Posterior vena cava (tissue), 2 donors: ENCODE measurements at places on chromosomes 6 and 20.

- DNase-seq = no peak
These were observed 125.1 kb upstream of the HS3ST5 start for GRCh38 chr6:114467931-114468330.

DNA sequence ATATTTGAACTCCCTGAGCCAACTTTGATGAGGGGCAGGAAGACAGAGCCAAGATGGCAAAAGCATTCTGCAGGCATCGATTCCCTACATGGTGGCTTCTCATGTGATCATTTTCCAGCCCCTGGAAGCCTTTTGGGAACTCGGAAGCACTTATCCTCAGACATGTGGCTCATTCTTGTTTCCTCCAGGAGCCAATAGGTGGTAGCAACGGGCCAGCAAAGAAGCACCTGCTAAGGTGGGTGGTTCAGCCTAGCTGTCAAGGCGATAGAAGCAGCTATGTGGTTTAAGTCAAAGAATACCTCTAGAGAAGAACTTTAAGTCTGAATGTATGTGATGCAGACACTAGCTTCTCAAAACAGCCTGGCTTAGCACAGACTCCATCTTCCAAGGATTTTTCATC is 64.9 kb upstream of the PAX1 start:
- DNase-seq = no peak

GRCh38 chr20:2700913-2701620 is 8.5 kb downstream of the EBF4 start:
- DNase-seq = no peak

DNA sequence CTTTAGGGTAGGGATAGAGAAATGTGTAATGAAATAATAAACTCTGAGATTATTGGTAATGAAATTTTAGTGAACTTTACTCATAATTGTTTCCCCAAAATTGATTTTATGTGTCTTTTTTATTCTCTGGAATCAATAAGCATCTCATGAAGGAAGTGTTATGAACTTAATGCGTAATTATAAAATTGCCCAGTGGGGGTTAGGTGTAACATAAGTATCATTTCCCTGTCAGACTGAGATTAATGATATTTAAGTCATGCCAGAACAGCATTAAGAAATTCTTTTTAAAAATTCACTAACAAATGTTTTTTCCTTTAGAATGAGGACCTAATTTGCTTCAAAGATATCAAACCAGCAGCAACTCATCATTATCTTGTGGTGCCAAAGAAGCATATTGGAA is 10.0 kb downstream of the HINT3 start:
- no peak for DNase-seq

DNA sequence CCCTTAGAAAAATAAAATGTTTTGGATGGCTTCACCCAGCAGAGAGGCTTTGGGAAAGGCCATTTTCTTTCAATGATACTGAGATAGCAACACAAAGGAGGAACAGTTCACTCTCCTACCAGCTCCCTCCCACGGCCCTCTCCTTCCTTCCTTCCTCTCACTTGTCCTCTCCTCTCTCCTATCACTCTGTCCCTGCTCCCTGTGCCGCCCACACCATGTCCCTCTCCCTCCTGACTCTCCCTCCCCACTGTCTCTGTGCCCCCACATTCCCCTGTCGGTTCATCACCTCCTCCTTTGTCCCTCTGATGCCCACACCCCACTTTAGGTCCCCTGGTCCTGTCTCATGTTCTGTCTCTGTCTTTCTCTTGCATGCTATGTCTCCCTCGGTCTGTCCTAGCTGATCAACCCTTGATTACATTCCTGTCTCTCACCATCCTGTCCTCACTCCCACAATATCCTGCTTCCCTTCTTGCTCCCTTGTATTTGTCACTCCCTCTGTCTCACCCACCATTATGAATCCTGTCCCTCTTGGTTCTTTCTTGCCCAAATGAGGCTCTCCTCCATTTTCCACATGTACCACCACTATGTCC is 30.1 kb downstream of the ELMO2 start:
- no peak for DNase-seq

GRCh38 chr6:21305893-21306332 is 287.6 kb upstream of the SOX4 start:
- DNase-seq = no peak

DNA sequence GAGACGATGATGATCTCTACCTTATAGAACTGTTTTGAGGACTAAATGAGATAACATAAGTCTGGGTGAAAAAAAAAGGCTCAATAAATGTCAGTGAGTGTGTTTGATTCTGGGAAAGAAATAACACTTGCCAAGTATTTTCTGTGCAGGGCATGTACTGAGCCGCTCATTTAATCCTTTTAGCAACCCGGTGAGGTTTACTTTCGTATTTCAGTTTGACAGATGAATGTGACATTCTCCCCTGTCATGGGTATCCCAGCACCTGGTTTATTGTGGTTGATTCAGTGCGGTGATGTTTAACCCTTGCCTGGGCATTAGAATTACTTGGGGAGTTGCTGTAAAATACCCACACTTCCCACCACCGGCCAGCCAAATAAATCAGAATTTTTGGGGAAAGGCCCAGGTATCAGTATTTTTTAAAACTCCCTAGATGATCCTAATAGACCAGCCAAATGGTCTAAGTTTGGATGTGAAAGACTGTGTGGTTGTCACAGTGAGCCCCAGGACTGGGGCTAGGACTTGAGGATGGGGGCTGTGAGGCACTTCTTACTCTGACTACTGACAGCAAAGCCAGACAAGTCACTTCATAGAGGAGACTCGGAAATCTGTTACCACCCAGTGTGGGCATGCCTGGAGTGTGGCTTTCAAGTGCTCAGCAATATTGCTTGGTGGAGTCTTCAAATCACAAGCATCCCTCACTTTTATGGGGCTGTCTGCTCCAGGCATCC is 100.2 kb upstream of the KCNG1 start:
- no peak for DNase-seq

DNA sequence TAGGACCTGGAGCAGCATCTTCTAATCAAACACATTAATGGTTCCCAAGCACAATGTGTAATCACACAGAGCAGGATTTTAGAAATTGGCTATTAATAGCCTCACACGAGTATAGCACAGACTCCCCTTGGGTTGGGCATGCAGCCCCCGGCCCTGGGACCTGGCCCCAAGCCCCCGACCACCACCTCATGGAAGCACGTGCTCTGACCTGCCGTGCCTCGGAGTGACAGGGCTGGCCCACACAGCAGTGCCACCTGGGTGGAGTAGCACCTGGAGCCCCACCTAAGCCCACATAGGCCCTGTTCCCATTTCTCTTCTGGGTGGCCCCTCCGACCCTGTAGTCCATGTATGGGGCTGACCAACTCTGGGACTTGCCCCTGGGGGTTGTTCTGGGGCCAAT is 171.8 kb downstream of the TTLL2 start:
- DNase-seq = peak; percentile 30

DNA sequence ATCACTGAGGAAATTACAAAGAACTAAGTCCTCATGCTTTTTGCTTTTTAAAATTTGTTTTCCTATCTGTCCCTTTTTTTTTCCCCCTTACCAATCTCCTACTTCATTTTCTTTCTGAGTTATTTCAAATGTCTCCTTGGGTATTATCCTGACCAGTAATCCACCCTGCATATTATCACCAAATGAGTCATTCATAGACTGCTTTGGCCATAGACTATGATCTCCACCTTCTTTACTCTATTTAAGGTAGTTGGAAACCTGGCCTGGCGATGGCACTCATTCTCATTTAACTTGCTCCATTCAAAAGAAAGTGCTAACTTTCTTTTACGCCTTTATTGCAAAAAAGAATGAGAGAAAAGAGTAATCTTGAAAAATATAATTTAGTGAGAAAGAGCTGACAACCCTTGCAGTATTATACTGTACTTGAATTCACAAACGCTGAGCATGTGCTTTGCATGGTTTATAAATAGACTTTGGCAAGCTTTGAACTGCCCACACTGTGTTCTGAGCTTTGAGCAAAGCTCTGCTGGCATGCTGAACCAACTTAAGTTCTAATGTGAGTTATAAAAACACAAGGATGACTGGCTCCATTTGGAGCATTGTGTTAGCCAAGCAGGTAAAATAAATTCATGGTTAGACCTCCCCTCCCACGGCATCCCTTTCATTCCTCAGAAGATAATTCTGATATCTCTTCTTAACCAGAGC is 198.9 kb downstream of the NKAIN2 start:
- no peak for DNase-seq

DNA sequence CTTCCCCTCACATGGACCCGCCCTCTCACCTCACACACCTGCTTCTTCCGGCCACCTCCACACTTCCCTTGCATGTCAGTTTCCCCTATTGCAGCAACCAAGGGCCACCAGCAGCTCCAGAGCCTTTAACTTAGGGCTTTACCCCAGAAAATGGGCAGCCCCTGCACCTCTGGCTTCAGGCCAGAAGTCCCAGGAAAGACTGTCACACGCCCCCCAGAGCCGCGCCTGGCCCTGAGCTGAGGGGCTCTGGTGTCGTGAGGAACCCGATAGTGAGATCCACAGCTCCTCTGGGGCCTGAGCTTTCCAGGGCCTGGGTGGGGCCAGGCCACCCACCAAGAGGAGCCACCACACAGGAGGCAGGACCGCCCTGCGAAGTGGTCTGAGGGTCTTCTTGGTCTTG is 182.4 kb downstream of the DLL1 start:
- peak; percentile 57 for DNase-seq

GRCh38 chr20:44033344-44033743 is 118.7 kb downstream of the TOX2 start:
- no peak for DNase-seq

- no peak for DNase-seq
These were observed 1082.4 kb upstream of the MAP3K7 start for GRCh38 chr6:91669154-91669870.

DNA sequence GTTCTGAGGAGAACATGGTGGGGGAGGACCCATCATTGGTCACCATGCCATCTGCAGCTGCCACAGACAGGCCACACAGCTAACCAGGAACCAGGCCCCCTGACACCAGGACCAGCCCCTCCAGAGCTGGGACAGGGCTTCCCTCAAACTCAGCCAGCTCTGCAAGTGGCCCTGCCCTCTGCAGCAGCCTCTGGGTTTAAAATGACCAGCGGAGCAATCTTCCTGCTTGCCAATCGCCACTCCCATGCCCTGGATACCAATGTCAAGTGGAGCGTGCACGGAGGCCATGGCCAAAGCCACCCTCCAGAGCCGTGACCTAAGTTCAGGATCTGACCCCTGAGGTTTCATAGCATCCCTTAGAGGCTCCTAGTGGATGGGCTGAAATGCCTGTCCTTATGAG is 199.4 kb downstream of the SYNDIG1 start:
- peak; percentile 64 for DNase-seq

- DNase-seq = no peak
These were observed 216.8 kb downstream of the TMEM242 start for GRCh38 chr6:157106487-157106886.

- DNase-seq = no peak
These were observed 56.9 kb upstream of the NXT1 start for GRCh38 chr20:23293689-23294088.

DNA sequence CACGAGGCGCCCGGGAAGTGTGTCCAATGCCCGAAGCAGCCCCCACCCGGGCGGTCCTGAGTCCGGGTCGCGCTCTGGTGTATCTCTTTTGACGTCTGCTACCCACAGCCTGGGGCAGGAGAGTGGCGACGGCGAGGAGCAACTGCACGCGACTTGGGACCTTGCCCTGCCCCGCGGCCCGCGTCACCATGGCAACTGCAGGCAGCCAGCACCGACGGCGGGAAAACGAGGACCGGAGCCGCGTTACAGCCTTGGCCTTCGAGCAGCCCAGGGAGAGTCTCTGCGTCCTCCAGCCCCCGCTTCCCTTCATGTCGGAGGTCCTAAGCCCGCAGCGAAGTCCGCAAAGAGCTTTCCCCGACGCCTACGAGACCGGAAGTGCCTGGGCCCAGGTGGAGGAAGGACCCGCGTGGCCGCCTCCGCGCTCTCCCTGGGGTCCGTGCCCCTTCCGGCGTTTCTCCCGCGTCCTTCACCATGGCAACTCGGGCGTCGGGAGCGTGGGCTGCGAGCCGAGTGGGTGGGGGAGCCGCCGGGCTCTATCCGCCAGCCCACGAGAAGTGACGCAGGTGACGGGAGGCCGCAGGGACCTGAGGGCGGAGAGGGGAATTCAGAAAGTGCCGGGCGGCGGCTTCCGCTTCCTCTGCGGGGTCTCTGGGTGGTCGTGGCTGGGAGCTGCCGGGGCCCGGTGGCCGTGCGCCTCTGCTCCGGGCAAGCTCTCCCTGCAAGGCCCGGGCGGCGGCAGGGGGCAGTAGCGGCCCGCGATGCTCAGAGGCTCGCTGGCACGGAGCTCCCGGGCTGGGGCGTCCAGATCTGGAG is 88.6 kb upstream of the TGM3 start:
- DNase-seq = peak; percentile 95

- no peak for DNase-seq
These were observed 49.7 kb upstream of the DDR1 start for GRCh38 chr6:30834646-30835045.

- DNase-seq = no peak
These were observed 5.9 kb downstream of the TGM6 start for GRCh38 chr20:2386516-2387179.

GRCh38 chr6:143123081-143123480 is 62.4 kb downstream of the AIG1 start:
- no peak for DNase-seq

- no peak for DNase-seq
These were observed 53.9 kb downstream of the DHX35 start for GRCh38 chr20:39016041-39016440.

DNA sequence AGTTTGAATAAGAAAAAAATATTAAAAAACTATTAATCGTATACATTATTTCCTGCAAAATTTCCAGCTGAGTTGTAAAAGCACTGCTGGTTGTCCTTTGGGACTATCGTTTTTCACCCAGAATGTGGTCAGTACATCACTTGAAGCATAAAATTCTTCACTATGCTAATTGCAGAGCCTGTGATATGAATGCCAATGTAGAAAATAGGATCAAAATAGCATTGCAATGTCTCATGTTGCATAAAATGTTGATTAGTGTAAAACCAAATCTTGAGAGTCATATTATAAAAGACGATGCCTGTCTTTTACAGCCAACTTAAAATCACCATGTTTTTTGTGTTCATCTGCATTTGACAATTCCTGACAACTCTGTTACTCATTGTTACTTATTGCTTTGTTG is 207.7 kb downstream of the MMUT start:
- no peak for DNase-seq

- DNase-seq = no peak
These were observed 7.9 kb upstream of the FBXO30 start for GRCh38 chr6:145822456-145822855.

- DNase-seq = no peak
These were observed 425.4 kb upstream of the RNF217 start for GRCh38 chr6:124536842-124537191.

DNA sequence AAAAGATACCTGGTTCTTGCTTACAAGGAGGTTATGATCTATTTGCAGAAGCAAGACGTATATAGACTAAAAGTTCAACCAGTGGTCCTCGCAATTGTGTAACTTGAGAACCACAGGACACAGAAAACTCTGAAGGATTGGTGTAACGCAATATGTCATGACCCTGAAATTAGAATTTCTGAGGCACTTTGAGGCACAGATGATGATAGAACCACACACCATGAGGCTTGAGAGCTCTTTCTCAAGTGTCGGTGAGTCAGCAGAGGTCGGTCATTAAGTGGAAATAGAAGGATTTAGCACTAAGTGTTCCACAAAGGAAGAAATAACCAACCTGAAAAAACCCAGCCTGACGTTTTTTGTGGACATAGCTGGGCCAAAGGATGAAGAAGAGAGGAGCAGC is 15.3 kb upstream of the CCN2 start:
- no peak for DNase-seq
